ENCODE measurements at places on chromosomes 7 and 10.

GRCh38 chr10:75033399-75034130 is 77.9 kb upstream of the SAMD8 start:
- DNase-seq, result no peak

DNA sequence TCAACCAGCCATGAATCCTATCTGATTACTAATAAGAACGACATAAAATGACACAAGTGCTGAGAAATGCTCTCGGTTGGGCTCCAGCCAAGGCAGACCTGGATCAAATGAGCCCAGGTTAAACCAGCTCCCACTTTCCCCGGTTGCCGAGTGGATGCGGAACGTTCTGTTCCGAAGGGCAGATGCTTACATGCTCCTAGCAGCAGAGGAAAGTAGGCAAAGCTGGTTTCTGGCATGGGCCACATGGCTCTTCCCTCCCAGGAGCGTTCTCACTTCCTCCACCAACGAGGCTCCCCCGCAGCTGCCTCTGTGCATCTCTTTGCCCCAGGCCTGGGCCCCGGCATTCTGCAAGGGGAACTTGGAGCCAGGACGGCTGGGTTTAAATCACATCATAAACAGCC is 61.8 kb upstream of the SDK1 start:
- DNase-seq, result peak; percentile 71

GRCh38 chr7:9600974-9601373 is 1167.6 kb downstream of the NXPH1 start:
- no peak for DNase-seq

DNA sequence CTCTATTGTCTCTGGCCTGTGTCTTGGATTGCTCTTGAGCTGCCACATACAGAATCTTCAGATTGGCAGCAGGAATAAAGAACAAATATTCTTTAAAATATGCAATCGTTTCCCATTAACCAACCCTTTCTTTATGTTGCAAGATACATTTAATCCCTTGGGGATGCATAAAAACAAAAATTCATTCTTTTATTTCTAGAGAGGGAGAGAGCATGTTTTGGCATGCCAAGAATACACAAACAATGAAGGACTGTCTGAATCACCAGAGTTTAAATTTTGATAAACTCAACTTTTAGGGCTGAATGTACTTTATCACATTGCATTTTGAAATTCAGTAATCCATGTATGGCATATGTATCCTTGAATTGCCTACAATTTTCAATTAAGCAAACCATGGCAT is 154.3 kb upstream of the SEMA3D start:
- no peak for DNase-seq

DNA sequence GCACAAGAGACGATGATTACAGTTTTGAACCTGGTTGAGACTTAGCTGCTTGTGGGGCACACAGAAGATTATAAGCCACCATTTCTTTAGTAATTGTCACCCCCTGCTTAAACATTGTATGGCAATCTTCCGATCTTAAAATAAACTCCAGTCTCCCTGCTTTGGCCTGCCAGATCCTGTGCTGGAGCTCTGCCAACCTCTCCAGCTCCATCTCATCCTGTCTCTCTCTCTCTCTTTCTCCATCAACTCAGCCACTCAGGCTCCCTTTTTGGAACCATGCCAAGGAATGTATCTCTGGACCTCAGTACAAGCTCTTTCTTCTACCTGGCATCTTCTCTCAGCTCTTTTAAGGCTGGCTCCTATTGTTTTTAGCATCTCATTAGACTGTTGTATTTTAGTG is 1053.2 kb downstream of the REEP3 start:
- no peak for DNase-seq

DNA sequence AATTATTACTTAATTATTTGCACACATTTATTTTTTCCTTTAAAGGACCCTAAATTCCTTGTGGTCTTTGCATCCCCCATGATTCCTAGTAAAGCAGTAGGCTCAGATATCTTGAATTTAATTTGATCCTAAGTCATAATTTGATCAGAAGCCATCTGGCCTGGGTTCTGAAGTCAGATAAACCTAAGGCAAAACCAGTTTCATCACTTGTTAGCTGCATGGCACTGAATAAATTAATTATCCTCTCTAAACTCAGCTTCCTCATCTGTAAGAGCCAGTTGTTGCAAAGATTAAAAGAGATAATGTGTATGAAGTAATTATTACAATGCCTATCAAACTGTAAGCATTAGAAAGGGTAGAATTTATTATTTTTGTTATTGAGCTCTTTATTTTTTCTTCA is 293.1 kb downstream of the GRM8 start:
- no peak for DNase-seq

All from posterior cingulate gyrus (tissue), 11 donors.